Stimulated activated CD4-positive, alpha-beta T cell treated with anti-CD3 and anti-CD28 coated beads, Interleukin-1b, Interleukin-23, amount 100 ng/mL, for 48 hours (primary cell): ENCODE measurements at places on chromosomes 1 and 21.

GRCh38 chr21:46608672-46609111 is 3.8 kb upstream of the S100B start:
- no peak for DNase-seq

- no peak for DNase-seq
Observed at GRCh38 chr21:38911484-38912101, 105.9 kb downstream of the ETS2 start.

DNA sequence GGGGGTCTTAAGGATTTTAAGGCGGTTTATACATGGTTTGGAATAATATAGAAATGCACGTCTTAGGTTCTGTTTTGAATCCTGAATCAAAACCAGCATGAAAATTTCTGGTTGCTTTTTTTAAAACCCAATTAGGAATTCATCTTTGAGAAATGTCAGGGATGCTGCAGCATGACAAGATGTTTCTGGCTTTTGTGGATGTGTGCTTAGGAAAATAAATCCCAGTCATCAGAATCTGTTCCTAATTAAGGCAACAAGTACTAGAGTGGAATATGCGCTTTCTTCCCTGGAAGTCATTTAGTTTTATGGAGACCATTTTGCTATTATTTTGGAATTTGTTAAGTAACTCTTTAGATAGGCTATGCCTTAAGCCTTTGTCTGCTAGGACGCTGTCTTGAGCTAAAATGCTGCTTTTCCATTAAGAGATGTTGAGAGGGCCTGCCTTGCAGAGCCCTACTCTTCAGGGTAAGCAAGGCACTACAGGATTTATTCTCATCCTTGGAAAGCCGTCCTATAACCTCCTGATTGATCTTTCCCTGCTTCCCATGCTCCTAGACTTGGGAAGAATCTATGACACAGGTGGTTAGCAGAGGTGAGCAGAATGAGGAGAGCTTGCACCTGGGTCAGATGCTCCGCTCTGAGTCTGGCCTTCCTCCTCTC is 332.8 kb downstream of the DISC1 start:
- no peak for DNase-seq

DNA sequence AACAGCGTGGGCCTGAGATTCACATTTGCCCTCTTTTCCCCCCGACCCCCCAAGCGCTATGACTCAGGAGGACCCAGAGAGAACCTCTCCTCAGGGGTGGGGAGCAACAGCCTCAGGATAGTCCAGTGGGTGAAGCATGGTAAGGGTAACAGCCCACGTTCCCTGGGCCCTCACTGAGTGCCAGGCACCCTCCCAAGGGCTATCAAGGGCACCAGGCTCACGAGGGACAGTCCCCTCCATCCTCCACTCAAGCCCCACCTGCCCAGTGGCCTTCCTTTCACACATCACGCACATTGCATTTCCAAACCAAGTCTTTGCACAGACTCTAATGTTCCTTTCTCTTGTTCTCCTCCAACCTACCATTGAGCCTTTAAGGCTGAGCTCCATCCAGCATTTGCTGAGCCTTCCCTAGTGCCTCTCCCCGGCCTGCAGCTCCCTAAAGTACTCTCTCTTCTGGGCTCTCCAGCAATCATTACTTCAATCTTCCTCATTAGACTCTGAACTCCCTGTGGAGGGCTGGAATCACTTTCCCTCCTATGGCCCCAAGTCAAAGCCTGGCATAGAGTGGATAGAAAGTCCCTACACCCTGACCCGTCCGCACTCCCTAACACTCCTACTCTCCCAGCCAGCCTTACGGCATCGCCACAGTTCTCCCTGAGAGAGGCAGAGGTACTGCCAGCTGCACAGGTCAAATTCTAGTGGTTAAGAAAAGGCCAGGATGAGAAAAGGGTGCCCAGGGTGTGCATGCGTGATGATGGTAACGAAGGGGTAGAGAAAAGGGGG is 1.0 kb downstream of the AKR7A2 start:
- no peak for DNase-seq

- no peak for DNase-seq
Observed at GRCh38 chr21:42373908-42374455, 7.6 kb upstream of the TFF1 start.

DNA sequence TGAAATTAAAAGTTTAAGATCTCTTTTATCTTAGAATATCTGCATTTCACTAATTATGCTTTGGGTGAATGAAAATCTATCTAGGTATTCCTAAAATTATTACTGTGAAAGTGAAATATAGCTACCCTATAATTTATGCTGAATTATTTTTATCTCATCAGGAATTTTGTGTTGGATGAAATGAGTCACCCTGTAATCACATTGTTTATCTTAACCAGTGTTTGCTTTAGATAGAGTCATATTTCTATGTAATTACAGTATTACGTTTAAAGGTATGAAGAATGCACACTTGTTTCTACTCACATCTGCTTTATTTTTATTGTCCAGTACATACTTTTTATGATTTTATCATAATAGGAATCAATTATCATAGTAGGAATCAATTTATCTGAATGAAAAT is 249.2 kb downstream of the NCAM2 start:
- DNase-seq: no peak

GRCh38 chr21:44706706-44707581 is 4.4 kb downstream of the TSPEAR start:
- DNase-seq: no peak

DNA sequence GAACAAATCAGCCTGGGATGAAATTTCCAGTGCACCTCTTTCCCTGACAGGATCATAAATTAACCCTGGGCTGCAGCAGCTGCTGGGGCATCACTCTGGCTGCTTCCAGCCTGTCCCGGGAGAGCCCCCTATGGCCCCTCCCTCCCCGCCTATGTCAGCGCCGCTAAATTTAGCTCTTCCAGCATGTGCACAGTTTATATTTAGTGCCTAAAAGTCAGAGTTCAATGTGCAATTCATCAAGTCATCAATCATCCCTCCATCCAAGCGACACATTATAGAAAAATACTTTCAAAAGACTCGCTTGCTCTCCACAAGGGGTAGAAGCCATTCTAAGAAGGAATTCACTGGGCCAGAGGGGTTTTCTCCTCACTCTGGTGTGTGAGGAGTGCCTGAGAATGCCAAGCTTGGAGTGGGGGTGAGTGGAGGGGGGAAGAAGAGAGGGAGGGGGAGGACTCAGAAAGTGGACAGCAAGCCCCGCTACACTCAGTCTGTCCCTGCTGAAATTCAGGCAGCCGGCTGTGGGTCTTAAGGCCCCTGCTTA is 37.4 kb downstream of the XCL1 start:
- no peak for DNase-seq

GRCh38 chr1:29669912-29670311 is 433.6 kb downstream of the PTPRU start:
- DNase-seq: no peak

- no peak for DNase-seq
Observed at GRCh38 chr1:229433364-229434004, 410 bp downstream of the ACTA1 start.

DNA sequence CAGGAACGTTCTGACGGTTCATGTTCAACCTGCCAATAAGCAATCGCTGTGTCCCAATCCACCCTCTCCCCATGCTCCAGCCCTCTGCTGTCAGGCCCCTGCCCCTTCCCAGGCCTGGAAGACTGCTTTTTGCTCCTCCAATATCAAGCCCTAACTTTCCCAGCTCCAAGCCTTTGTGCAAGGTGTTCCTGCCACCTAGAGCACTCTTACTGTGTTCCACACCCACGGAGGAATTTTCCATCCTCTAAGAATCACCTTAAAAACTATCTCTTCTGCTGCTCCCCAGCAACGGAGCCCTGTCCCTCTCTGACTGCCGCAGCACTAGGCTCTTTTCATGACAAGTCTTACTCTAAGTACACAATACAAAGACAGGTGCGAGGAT is 657.9 kb downstream of the AJAP1 start:
- no peak for DNase-seq

DNA sequence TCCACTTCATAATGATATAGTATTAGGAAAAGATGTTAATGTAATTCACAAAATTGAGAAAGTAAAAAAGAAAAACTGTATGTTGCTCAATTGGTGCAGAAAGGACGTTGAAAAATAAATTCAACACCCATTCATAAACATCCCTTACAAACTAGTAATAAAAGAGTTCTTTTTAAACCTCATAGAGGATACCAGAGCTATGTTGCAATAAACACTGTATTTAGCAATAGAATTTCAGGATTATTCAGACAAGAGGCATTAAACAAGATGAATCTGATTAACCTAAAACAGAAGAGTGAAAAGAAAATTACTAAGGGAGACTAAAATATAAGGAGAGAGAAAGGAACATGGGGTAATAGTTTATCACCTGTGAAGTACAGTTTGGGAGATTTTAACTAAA is 154.8 kb downstream of the NTPCR start:
- DNase-seq: no peak

- no peak for DNase-seq
Observed at GRCh38 chr21:35328856-35329455, 279.9 kb upstream of the RUNX1 start.

DNA sequence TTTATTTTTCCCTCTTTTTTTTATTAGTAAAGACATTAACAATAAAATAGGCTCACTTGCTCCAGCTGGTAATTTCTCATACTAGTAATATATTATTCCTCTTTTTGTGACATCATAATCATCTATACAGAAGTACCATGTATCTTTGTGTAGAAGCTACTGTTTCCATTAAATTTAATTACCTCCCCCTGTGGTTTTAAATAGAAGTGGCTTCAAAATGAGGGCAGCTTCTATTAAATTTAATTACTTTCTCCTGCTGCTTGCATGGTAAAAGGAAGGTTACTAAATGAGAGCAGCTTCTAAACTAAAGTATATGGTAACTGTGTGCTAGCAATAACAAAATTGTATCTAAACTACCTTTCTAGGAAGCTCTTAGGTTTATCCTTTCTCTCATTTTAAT is 94.0 kb downstream of the DPYD start:
- no peak for DNase-seq

GRCh38 chr1:54743416-54744226 is 20.7 kb downstream of the PARS2 start:
- DNase-seq: no peak

DNA sequence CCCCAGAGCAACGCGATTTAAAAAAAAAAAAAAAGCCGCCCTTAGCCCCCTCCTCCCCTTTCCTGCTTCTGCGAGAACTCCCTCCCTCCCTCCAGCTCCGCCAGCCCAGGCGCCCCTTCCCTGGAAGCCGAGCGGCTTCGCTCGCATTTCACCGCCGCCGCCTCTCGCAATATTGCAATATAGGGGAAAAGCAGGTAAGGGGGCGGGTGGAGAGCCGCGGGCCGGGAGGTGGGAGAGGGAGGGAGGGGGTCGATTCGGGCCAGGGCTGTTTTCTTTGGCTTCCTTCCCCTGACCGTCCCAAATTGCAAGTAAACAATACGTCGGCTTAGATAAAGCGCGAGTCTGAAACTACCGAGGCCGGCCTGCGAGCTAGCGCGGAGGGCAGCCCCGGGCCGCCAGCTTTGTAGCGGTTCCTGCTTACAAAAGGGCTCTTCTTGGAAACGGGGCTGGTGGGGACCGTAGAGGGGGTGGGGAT is 408 bp downstream of the LMO4 start:
- peak; percentile 23 for DNase-seq

DNA sequence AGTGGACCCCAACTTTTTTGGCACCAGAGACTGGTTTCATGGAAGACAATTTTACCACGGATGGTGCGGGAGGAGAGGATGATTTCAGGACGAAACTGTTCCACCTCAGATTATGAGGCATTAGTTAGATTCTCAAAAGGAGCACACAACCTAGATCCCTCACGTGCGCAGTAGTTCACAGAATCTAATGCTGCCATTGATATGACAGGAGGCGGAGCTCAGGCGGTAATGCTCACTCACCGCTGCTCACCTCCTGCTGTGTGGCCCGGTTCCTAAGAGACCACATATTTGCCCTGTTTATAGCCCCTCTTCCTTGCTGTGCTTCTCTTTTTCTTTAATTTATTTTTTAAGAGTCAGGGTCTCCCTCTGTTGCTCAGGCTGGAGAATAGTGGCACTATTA is 4.6 kb downstream of the NTRK1 start:
- DNase-seq: no peak

GRCh38 chr1:2585318-2586092 is 1.1 kb upstream of the PRXL2B start:
- DNase-seq: peak; percentile 70

DNA sequence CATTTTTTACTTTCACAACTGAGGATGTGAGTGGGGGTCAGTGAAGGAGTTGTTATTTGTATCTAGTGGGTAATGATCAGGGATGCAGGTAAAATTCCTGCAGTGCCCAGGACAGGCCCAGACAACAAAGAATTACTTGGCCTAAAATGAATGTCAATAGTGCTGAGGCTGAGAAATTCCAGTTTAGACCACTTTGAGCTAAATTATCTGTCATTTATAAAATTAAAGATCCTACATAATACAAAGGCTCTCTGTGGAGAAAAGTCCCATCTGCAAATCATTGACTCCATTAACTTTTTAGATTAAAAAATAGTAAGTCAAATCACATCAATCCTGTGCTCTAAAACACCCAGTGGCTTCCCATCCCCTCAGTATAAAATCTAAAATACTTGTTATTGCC is 130.7 kb upstream of the COL11A1 start:
- no peak for DNase-seq

DNA sequence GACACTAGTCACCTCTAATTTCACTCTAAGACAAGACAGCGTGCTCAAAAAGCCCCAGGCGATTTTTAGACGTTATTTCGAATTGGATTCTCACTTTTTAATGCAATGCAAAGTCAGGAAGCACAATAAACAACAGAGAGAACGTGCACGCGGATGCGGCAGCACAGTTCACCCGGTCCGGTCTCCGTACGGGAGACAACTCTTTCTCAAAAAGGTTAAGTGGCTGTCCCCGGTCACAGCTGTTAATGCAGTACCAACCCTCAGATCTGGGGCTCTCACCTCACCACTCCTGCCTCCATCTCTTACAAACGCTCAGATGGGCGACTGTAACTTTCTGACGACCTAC is 1.2 kb downstream of the HP1BP3 start:
- DNase-seq: no peak

GRCh38 chr1:1274931-1275431 is 1.3 kb upstream of the UBE2J2 start:
- no peak for DNase-seq

DNA sequence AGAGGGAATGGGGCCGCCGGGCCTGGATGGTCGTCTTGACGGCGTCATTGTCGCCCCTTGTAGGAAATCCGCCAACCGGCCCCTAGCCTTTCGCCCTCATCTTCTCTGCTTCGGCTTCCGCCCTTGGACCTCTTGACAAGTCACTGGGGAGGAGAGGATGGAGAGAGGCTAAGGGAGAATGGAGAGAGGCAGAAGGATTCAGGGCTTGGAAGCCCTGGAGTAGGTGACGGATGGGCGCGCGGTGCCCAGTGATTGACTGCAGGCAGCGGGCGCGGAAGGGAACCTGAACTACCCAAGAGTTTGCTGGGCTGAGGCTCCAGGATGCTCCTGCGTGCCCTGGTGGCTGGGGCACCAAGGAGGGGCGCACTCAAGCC is 651 bp downstream of the PDE4B start:
- no peak for DNase-seq

- DNase-seq: no peak
Observed at GRCh38 chr1:184068354-184068753, 16.8 kb downstream of the TSEN15 start.

DNA sequence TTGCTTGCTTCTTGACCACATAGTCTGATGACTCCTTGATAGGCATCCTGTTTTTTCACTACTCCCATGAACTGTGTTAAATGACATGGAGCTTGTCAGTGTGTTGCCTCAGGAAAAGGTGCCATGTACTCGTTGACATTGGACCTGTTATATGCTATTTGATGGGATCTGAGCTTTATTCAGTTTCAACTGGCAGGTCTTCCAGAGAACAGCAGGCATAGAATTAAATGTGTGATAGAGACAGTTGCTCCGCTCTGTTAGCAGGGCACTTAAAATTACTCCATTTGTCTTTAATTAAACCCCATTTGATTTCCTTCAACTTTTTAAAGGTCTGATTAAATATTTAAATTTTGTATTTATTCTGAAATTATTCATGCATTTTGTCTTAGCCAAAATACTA is 189.7 kb upstream of the ADGRL4 start:
- no peak for DNase-seq
